CD4-positive, alpha-beta T cell treated with Interleukin-10 for 1 hour (primary cell): ENCODE measurements at places on chromosomes 7 and 10.

DNA sequence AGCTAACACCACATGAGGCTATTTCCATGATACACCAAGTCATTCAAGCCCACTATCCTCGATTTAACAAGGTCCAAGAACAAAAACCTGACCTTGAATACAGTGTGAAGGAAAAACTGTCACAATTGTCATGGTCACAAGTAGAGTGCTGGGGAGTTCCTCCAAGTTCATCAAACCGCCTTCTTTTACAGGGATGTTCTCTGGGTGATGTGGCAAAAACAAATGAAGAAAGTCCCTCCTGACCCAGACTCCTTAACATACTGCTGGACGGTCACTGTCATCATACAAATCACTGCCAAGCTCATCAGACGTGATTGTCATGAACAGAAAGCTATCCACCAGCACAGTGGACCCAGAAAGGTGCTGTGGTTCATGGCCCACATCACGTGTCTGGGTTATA lies 28.9 kb downstream of the HIPK2 start:
- DNase-seq, result no peak

DNA sequence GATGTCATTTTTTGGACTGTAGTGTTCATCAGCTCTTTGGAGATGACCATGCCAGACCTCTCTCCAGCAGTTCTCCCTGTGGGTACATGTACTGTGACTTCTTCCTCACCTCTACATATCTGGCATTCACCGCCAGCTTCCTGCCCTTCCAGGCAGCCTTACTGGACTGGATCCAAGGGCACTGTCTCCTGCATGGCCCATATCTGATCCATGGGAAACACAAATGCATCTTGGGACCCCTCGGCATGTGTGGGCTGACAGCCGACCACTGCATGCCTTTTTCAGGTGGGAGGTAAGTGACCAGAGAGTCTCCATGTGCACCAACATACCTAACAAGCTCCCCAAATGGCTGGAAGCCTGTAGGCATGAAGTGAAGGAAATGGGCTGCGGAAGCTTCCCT lies 3.9 kb upstream of the BLVRA start:
- no peak for DNase-seq

GRCh38 chr10:119931871-119932270 lies 39.3 kb downstream of the SEC23IP start:
- DNase-seq, result no peak

DNA sequence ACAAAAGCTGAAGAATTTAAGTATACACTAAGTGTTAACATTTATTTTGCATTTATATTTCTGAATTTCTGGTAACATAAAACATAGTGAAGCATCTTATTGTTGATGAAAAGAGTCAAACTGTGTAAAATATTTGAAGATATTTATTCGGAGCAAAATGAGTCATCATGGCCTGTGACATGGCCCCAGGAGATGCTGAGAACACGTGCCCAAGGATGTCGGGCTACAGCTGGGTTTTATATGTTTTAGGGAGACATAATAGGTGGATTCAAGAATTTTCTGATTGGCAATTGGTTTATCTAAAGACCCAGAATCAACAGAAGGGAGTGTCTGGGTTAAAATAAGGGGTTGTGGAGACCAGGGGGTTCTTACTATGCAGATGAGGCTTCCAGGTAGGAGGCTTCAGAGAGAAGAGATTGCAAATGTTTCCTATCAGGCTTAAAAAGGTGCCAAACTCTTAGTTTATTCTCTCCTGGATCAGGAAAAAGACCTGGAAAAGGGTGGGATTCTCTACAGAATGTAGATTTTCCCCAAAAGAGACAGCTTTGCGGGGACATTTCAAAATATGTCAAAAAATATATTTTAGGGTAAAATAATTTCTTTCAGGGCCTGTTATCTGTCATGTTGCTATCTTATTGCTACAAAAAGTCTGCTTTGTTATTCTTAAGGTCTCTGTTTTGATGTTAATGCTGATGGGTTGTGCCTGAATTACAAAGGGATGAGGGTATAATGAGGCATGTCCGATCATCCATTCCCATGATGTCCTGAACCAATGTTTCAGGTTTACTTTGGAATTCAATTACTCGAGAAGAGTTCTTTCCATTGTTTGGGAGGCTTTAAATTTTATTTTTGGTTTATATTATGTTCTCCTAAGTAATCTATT lies 74.5 kb downstream of the VWDE start:
- DNase-seq, result no peak

DNA sequence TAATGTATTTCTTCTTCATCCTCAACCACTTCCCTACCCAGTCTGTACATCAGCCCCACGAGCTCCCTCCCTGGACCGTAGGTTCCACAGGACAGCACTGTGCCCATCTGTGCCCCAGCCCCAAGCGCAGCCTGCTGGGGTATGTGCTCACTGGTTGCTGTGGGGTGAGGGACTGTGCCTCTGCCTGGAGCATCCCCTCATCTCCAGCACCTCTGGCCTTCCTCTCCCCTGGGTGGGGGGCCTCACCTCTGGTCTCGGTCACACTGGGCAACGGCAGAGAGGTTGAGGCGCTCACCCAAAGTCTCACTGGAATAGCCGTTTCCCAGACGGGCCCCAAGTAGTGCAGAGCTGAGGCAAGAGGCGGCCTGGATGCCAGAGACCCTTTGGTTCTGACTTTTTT lies 1.5 kb upstream of the PRKAR1B start:
- DNase-seq, result no peak

DNA sequence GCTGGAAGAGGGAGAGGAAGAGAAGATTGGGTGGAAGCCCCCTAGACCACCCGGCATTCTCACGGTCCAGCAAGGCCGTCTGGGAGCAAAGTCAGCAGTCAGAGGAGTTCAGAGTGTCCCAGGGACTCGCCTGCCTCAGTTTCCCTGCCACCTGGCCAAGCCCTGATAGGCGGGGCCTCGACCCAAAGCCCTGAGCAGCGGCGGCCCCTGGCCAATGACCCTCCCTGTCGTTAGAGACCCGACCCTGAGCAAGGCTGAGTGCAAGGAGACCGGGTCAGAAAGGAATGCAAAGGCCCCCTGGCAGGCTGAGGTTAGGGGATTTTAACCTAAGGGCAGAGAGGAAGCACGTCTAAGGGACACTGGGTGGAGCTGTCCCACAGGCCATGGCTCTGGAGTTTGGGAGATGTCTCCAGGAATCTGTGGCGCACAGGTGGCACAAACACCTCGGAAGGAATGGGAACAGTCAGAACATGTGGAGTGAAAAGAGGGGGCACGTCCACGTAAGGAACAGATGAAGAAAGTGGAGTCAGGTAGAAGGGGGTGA lies 196.8 kb upstream of the PDE1C start:
- DNase-seq, result no peak

DNA sequence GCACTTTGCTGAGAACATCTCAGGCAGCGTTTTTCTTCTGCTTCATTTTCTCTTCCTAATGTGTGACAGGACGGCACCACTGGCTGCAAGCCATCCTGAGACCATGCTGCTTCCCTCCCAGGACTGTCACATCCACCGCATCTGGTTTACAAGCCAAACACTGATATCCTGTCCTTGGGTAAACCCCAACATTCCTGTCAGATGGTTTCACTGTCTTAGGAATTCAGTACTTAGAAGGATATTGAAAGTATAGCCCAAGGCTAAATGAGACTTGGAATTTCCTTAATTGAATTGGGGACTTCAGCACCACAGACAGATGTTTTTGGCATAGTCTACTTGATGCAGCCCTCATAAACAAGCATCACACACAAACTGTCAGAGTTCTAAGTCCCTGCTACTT lies 74.2 kb upstream of the PLXNA4 start:
- no peak for DNase-seq

- DNase-seq, result no peak
Measured at GRCh38 chr10:25308278-25308677, 133.5 kb downstream of the GPR158 start.

DNA sequence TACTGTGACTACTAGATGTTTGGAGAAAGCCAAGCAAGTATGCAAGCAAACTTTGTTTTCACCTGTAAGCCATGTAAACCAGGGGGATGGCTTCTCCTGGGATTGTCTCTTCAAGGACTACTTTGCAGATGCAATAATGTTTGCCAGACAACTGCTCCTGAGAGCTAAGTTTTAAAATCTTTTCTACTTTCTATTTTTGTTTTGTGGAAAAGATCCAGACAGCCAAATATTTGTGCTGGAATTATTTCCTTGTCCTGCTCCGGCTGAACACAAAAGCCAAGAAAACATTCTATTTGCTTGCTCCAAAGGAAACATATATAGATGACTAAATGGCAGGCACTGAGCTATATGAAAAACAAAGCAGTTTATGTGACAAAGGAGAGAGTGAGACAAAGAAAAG lies 51.6 kb downstream of the TFPI2 start:
- DNase-seq, result no peak

GRCh38 chr10:121169406-121169805 lies 318.2 kb downstream of the WDR11 start:
- DNase-seq, result no peak

DNA sequence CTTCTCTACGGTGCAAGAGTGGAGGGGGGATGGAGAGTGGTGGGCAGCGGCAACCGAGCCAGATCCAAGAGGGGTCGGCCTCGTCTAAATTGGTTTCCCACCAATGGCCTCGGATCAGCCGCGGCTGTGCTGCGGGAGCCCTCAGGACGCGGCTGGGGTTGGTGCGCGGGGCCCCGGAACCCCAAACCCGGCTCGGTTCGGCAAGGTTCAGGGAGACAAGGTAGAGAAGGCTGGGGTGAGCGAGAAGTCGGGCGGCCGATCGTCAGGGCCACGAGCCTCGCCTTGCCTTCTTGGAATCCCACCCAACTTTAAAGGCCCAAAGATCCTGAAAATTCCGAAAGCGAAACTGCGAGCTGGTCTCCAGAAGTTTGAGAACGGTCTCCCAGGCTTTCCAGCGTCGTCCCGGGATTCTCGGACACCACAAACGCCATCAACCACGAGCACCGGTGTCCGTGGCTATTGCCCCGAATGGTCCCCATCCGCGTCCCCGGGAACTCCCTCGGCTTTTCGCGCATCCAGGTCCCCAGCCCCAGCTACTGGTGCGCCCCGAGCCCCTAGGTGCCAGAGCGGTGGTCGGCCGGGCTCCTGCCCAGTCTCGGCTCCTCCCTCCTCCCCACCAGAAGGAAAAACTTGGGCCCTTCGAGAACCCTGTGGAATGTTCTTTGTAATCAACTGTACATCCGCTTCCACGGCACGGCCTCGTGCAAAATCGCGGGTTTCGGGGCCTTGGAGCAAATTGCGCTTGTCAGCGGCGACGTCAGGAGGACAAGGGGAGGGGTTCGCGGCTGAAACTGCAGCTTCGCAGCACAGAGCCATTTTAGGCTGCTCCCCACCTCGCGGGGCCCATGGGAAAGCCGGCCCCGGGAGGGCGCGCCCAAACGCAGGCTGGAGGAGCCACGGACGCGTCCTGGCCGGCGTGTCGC lies 3.2 kb downstream of the SFMBT2 start:
- peak; percentile 35 for DNase-seq

DNA sequence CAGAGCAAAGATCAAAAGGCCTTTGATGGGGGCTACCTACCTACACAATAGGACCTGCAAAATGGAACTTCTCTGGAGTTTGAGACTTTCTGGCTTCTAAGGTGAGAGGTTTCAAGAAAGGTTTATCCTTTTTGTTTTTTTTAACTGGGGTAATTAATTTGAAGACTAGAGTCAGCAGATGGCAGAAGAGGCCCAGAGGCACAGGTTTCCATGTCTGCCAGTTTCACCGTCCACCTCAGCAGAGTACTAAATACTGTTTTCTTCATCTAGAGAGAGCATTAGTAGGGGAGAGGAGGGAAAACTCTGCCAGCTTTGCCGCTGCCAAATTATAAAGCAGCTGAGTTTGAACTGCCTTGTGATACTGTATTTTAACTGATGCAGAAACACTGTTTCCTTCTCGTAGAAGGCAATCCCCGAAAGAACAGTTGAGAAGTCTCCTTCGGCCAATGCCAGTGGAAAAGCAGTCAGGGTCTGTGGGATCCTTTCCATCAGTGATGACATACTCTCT lies 138.7 kb downstream of the SLC25A13 start:
- DNase-seq, result no peak

- no peak for DNase-seq
Measured at GRCh38 chr10:113127261-113127900, 177.3 kb downstream of the TCF7L2 start.

- no peak for DNase-seq
Measured at GRCh38 chr7:120992965-120993494, 4.5 kb downstream of the CPED1 start.

DNA sequence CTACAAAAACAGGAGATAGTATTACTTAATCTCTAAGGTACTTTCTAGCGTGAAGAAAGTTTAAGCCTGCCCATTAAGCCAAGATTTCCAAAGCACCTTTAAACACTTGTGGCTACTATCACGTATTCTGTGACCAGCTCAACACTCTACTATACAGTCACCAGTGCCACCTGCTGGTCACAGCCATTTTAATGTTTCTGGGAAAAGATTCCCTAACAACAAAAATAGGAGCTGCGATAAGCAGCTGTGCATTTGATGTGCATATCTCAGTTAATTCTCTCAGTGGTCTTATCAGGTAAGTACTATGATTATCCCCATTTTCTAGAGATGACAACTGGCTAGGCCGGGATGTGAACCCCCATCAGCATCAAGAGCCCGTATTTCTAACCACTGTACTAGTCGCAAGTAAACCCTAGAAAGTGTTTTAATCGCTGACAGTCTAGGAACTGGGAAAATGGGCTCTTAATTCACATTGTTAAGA lies 860 bp downstream of the SEC31B start:
- peak; percentile 68 for DNase-seq

GRCh38 chr10:99297033-99297432 lies 32.1 kb upstream of the CNNM1 start:
- DNase-seq, result no peak

DNA sequence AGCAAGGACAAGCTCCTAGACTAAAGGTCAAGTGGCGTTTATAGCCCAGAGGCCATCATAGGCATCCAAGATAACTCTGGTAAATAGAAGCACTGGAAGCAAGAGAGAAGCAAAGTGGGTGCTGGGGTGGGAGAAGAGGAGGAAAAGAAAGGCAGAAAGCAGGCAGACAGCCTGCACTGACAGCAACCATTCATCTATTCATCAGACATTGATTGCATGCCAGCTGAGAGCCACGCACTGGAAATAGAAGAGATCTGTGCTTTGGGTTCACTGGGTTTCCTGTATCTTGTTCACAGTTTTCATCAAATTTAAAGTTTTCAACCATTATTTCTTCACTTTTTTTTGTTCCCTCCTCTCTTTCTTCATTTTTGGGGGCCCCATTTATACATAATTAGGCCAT lies 4.7 kb upstream of the SLIT1 start:
- DNase-seq, result no peak

GRCh38 chr7:79820387-79820786 lies 314.2 kb upstream of the GNAI1 start:
- no peak for DNase-seq

DNA sequence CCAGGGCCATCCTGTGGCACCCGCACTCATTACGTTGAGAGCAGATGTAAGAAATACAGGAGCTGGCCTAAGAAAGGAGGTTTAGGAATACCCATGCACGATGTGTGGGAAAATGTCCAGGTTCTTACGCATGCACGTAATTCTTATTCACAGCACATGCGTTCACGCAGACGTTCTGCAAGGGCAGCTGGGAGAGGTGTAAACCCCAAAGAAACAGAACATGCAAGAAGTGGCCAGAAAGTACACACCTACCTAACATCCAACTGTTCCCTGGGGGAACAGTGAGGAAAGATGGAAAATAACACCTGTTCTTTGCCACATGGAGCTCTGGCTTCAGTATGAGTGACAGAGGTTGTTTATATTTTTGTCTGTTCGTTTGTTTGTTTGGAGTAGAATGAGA lies 285.6 kb downstream of the PRPF18 start:
- DNase-seq, result no peak
